ENCODE measurements at places on chromosomes 11 and 22.

GRCh38 chr11:118699506-118700220, 20.2 kb upstream of the TREH start:
- no peak for DNase-seq

DNA sequence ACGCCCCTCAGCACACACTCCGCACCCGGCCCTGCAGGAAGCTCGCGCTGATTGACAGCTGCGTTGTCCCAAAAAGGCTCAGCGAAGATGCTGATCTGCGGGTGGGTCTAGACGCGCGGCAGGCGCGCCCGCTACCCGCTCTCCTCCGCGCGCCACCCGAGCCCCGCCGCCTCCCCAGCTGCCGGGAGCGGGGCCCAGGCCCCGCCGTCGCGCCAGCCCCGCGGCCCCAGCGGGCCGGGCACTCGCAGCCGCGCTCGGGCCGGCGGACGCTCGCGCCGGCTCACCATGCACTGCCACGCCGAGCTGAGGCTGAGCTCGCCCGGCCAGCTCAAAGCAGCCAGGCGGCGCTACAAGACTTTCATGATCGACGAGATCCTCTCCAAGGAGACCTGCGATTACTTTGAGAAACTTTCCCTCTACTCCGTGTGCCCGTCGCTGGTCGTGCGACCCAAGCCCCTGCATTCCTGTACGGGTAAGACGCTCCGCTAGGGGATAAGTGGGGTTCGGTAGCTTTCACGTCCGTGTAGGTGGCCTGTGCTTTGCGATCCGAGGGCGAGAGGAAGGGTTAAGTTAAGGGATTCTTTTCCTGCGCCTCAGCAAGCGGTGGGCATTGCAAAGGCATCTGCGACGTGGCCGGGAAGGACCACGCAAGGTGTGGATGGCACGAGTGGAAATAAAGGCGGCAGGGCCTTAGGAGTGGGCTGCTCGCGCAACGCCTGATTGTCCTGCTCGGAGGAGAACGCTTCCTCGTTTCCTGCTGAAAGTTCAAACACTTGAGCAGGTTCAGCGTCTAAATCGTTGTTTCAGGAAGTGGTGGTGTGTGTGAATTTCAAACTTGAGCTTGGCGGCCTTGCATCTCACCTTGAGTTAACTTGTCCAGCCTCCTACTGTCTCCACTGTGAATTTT, at the start of gene BARX2:
Gene BARX2, plus strand, starts transcription at position 98 of the 907 bp plus-strand sequence. Its CDS starts 188 bp downstream, at position 286.
- DNase-seq: no peak

DNA sequence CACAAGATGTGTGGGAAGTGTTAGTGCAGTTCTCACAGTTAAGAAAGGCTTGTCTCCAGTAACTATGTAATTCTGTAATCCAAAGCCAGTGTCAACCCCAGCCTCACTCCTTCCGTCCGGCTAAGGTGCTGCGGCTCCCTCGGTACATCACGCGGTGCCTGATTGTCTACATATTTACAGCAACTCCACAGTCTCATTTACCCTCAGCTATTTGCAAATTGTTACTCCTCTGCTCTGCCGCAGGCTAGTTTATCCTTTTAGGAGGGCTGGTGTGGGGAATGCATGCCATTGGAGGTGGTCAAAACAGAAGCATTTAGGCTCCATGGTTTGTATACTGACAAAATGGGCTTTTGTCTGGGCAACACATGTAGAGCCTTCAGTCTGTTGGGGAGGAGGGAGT, 358.3 kb downstream of the METTL15 start:
- no peak for DNase-seq

- DNase-seq: peak; percentile 76
Observed at GRCh38 chr22:37162221-37163095, 12.7 kb upstream of the IL2RB start.

- DNase-seq: no peak
Observed at GRCh38 chr11:66118847-66119246, 48.8 kb downstream of the PACS1 start.

DNA sequence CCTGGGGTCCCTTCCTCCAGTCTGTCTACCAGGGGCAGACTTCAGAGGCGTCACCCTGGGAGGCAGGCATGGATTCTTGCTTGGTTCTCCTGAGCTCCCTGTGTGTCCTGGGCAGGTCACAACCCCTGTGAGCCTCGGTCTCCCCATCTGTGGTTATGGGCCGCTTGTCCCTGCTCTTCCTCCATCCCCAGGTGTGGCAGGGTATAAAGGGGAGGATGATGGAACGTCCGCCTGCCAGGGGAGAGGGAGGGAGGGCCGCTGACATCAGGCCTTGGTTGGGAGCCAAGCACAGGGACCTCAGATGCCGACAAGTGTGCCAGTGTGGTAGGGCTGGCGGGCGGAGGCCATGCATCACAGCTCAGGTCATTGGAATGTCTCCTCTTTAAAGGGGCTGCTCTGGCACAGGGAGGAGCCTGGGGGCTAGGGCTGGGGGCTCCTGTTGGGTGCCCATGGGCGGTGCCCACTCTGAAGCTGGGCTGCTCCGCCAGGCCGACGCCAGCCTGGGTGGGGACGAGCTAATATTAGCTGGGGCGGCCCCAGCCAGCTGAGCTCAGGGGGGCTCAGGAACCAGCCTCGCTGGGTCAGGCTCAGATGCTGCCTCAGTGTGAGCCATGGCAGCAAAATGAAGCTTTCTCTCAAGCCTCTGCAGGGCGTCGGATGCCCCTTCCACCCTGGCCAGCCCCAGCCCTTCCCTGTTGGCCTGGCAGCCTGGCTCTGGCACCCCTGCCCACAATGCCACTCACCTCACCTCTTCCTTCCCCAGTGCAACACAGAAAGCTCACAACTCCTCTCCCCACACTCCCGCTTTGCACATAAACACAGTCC, 12.8 kb downstream of the KCNC1 start:
- DNase-seq: no peak

DNA sequence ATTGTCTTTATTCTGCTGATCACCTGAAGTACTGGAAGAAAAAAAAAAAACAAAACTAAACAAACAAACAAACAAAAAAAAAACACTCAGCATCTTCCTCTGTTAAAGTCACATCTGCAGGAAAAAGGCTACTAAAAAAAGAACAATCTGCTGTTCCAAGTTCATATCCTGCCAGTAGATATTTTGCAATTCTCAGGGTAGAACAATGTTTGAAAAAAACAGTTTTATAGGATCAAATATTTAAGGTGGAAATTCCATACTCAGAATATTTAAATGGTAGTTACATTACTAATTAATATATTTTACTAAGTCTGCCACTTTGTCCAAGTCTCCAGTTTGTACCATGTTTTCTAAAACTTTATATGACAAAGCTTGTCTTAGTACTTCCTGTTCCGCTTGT, 175.2 kb downstream of the SBF2 start:
- DNase-seq: no peak

- no peak for DNase-seq
Observed at GRCh38 chr11:9716275-9717039, 52.6 kb downstream of the SWAP70 start.

GRCh38 chr22:29994027-29994715, 86.1 kb upstream of the HORMAD2 start:
- no peak for DNase-seq

- DNase-seq: no peak
Observed at GRCh38 chr11:44188643-44189042, 93.2 kb downstream of the EXT2 start.

- DNase-seq: no peak
Observed at GRCh38 chr11:17672469-17672868, 46.9 kb upstream of the MYOD1 start.

- DNase-seq: no peak
Observed at GRCh38 chr11:95154514-95154913, 64.9 kb downstream of the ENDOD1 start.

- DNase-seq: no peak
Observed at GRCh38 chr22:22554587-22555284, 4.3 kb downstream of the PRAME start.

DNA sequence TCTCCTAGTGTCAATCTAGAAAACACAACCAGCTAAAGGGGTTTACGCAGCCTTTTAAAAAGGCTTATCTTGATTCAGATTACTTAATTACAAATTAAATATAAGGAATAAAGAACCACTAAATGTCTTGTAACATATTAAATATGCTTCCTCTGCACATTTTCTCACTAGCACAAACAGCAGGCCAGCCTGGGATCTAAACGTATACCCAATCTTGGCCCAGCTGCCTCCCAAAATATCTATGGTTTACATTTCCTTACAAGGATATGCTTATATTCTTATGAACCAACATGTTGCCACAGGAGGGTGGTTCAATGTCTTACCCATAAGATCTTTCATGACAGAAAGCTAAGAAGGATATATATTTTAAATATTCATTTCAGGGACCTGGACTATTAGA, 7.7 kb downstream of the LGR4 start:
- no peak for DNase-seq

- no peak for DNase-seq
Observed at GRCh38 chr22:49380828-49381114, 446.9 kb downstream of the BRD1 start.

GRCh38 chr11:45810431-45811108, 5.6 kb downstream of the SLC35C1 start:
- DNase-seq: no peak

DNA sequence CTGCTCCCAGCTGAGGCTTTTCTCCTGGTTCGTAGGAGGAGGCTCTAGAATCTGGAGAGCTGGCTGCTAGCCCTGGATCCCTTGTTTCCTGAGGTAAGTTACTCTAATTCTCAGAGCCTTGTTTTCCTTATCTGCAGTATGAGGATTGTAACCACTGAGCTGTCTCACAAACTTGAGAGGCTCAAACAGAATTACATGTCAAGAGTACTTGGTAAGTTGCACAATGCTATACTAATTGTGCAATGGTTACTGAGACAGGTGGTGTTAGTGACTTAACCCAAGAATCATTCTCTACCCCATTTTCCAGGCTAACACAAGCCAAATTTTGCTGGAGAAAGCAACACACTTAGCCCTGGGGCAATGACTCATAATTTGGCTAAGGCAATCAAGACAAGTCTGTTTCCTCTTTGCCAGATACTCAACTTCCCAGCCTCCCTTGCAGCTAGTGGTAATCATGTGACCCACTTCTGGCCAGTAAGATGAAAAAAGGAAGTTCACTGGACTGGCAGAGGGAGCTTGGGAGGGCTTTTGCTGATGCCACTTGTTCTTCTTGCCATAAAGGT, 348.0 kb downstream of the TENM4 start:
- no peak for DNase-seq

DNA sequence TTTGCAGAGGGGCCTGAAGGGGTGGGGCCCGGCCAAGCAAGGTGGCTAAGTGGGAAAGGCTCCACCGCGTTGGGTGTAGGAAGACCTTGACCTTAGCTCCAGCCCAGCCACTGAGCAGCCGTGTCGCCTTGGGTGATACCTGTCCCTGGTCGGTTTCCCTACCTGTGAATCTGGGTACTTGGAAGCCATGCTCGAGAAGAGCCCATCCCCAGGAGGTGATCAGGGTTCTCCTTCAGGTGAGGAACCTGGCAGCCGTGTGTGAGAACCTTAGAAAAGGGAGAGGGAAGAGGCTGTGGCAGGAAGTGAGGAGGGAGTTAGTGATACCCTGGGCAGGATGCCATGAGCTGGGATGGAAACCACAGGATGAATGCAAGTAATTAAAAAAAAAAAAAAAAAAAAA, 21.6 kb downstream of the PPARA start:
- DNase-seq: no peak

DNA sequence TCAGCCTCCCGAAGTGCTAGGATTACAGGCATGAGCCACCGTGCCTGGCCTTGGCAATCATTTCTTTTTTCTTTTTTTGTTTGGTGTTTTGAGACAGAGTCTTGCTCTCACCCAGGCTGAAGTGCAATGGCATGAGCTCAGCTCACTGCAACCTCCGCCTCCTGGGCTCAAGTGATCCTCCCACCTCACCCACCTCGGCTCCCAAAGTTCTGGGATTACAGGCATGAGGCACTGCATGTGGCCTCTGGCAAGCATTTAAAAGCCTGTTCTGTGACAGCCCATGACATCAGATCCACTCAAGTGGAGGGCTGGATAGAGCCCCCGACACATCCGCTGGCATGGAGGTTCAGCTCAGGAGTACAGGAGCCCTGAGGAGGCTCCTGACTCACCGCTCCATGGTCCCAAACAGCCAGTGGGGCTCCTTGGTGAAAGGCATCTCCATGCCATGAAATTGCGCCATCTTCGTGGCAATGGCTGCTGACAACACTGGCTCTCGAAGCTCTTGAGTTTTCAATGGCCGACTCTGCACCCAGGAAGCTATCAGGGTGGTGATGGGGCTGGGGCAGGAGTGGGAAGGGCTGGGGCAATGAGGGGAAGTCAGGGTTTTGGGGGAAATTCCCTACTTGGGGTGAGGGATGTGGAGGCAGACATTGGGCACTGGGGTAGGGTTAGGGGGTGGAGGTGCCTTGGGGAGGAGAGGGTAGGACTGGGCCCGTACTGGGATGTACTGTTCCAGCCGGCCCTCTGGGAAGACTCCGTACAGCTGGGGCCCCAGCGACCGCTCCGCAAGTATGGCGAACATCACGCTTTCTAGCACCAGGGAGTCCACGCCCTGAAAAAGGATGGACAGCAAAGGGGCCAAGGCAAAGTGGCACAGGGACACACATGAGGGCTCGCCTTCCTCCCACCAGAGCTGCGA, 1.4 kb downstream of the CHKB start:
- DNase-seq: no peak

GRCh38 chr11:44328138-44328660, 18.3 kb upstream of the ALX4 start:
- no peak for DNase-seq

- DNase-seq: no peak
Observed at GRCh38 chr11:126114486-126115126, 51.9 kb upstream of the CDON start.

DNA sequence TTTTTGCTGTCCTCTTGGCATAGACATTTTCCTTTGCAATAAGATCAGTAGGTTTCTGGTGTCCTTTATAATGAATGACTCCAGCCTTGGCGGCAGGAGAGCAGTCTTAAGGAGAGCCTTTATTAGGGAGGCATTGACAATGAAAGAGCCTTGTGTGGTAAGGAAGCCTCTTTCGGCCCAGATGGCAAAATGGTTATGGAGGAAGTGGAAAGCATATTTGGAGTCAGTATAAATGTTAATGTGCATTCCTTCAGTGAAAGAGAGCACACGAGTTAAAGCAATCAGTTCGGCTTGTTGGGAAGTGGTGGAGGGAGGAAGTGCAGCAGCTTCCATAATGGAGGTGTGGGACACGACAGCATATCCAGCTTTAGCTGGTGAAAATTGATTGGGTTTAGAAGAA, 18.1 kb upstream of the ANO1 start:
- no peak for DNase-seq

- DNase-seq: no peak
Observed at GRCh38 chr22:28514321-28514821, 165.3 kb downstream of the TTC28 start.

DNA sequence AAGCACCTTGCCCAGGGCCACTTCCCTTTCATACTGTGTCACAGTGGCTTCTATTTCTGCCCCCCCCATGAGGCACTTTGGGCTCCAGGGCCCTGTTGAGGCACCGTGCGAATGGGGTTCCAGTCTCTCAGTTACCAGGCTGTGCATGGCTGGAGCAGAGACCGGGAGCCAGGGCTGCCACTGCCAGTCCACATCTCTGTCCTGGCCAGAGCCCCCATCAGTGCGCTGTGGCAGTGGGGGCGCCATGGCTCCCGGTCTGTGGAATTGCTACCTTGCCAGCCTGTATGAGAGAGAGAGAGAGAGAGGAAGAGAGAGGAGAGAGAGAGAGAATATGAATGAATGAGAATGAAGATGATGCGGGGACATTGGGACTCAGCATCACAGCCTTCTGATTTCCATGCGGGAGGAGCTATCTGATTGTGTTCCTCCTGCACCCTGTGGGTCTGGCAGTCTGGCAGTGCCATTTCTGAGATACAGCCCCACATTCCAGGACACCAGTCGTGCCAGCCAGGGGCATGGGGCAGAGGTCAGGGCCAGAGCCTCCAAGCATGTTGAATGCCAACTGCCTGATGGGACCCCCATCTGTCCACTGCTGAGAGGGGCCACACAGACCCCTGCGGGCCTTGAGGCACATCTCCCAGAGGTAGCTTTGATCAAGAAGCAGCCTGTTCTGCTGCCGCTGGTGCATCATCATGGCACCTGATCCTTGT, 279.8 kb downstream of the TBC1D22A start:
- no peak for DNase-seq

Measured in stimulated activated CD4-positive, alpha-beta T cell treated with anti-CD3 and anti-CD28 coated beads, TNF-alpha, amount 100 ng/mL, for 24 hours (primary cell).